Activated T-cell treated with anti-CD3 and anti-CD28 coated beads for 24 hours (primary cell): ENCODE measurements at places on chromosomes 12 and 14.

- DNase-seq, result no peak
Measured at GRCh38 chr12:69569236-69569635, 16.0 kb upstream of the CCT2 start.

DNA sequence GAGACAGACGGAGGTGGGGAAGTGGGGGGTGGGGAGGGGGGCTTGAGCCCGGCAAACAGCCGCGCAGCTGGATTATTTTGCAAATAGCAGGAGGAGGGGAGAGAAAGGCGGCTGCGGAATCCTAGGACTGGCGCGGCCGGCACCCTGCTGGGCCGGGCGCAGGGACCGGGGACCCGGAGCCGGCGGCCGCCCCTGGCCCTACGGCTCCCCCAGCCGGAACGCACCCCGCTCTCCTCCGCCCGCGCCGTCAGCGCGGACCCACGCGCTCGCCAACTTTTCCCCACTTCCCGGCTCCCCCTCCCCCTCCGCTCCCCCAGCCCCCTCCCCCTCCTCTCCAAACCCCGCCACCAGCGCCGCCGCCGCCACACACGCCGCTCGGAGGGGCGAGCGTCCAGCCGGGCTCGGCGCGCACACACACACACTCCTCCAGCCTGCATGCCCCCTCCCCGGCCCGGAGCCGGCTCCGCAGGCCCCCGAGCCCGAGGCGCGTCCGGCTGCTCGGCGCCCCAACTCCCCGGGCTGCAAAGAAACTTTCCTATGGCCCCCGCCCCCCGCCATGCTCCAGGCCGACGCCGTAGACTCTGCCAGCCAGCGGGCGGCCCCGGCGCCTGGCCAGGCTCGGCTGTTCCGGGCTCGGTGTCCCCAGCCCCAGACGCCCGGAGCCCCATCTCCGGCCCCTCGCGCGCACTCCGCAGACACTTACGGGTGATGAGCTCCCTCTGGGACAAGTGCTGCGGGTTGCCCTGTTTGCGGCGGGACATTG is 1.4 kb downstream of the BCL11B start:
- DNase-seq, result no peak

DNA sequence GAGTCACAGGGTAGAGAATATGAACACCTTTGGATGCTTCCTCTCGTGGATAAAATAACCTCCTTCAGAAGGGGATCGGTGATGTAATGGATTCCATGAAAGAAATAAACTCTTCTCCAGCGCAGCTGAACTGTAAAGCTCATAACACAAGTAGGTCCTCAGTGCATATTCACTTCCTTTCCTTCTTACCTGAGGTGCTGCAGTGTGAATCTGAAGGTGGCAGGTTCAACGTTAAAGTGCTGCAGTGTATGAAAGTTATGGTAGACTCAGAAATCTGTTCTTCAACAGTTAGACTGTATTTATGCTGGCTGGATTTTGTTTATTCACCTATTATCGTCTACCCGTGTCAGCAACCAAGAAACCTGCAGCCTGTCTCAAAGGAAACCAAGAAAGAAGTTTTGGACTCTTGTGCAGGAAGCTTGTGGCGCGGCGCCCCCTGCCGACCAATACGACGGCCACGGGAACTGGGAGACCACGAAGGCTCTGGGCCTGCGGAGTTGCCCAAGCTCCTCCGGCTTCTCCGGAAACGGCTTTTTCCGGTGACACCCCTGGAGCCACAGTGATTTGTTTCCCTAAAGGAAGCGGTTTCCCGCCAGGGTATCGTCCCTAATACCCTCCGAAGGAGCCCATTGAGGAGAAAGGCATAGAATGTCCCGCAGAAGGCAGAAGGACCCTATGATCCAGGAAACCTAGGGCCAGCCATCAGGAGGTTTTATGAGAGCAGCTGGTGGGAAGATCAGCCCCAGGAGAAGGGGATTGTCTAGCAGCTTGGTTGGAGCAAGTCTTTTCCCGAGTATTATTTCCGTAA is 17.6 kb upstream of the RNASE3 start:
- DNase-seq, result peak; percentile 76

- no peak for DNase-seq
Measured at GRCh38 chr12:131441060-131441396, 269.9 kb upstream of the SFSWAP start.

DNA sequence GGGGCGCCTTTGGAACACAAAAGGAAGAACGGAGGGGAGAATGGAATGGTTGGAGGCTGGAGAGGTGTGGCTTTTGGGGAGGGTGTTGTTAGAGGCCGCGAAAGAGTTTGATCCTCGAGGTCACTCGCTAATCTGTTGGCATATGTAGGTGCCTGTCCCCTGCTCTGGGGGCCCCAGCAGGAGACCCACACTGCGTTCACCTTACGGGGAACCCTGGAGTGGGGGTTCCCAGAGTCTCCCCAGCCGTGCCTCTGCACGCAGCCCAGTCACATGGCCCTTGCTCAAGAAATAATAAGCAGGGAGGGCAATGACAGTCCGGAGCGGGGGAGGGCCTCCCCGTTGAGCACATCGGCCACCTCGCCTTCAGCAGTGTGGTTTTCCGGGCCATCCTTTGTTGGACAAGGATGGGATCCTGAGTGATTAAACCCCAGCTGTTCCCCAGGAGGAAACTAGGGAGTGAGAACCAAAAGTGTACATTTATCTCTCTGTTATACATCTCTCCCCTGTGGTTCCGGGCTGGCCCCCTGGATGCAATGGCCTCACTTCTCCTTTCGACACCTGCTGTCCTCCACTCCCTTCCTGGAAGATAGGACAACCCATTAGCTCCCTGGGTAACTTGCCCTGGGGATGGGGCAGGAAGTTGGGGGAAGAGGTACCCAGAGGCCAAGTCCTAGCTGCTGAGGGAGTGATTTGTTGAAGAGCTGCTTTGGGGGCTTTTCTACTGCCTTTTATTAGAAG is 1.3 kb downstream of the PLEKHG3 start:
- DNase-seq, result no peak

GRCh38 chr14:36066636-36067035 is 109.9 kb downstream of the PTCSC3 start:
- DNase-seq, result no peak

DNA sequence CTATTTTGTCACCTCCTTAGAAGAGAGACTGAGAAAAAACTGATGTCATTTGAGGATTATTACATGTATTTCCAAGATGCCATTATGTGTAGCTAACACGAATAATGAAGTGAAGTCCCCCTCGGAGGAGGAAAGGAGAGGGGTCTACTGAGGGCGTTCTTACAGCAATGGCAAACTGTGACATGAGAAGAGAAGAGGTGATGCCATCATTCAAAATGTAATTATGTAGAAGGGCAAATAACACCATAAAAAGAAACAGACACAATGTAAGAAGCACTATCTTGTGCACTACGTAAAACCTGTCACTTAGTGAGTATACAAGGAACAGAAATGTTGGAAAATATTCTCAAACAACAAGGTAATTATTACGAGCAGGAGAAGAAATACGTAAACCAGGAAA is 126.5 kb downstream of the NELL2 start:
- no peak for DNase-seq

GRCh38 chr12:108722992-108723766 is 8.1 kb downstream of the CORO1C start:
- no peak for DNase-seq

DNA sequence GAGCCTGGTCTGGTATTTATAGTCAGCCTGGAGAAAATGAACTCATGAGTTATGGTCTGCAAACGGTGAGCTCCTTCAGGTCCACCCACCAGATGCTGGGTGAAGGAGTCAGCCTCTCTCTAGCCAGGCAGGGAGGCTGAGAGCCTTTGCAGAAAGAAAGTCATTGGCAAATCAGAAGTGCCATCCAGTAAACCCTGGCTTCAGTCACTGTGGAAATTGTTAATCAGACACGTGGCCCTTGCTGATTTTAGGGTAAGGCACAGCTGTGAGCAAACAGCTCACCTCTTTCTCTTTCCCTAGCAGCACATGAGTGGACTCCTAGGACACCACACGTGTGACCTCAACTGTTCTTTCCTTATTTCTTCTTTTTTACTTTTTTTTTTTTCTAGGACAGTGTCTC is 44.9 kb downstream of the CHST11 start:
- DNase-seq, result no peak

DNA sequence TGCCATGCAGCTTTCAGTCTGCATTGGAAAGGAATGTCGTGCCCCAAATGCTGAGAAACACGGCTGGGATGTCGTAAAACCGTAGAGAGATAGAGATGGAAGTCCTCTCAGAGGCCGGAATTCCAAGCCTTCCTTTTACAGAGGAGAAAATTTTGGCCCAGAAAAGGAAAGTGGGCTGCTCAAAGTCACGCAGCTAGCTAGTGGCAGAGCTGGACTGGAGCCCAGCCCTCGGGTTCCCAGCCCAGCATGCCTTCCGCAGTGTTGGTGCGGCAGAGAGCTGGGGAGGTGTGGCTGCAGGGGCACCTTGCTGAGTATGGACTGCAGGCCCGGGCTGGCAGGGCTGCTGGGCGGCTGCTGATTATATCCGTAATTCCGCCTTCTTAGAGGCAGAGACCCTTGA is 50.3 kb downstream of the KCNA1 start:
- no peak for DNase-seq
